Activated T-helper 1 cell treated with anti-CD3 and anti-CD28 coated beads, Interleukin-2, amount 50 U/mL, for 16 hours (primary cell): ENCODE measurements at places on chromosomes 12 and 14.

- DNase-seq = no peak
These were observed 184.3 kb upstream of the USP15 start for GRCh38 chr12:62075870-62076269.

GRCh38 chr14:43765474-43765873, 741.6 kb downstream of the FSCB start:
- no peak for DNase-seq

DNA sequence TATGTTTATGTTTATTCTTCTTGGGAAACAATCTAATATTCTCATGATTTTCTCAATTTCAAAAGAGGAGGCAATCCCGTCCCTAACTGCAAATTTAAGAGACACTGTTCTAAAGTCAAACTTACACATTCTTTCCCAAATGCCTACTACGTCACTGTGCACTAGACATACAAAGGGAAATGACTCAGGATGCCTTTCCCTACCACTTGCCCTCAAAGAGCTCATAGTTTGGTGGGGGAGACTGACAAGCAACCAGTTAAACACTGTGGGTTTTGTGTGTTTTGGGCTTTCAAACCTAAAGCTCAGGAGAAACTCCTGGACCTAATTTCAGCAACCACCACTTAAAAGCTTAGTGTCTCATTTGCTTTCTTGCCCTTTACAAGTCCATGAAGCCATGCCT, 58.4 kb downstream of the ATP2B1 start:
- DNase-seq = no peak

GRCh38 chr12:101287357-101287756, 7.5 kb downstream of the UTP20 start:
- no peak for DNase-seq

- DNase-seq = no peak
These were observed 3.3 kb downstream of the RAD52 start for GRCh38 chr12:946212-946611.

DNA sequence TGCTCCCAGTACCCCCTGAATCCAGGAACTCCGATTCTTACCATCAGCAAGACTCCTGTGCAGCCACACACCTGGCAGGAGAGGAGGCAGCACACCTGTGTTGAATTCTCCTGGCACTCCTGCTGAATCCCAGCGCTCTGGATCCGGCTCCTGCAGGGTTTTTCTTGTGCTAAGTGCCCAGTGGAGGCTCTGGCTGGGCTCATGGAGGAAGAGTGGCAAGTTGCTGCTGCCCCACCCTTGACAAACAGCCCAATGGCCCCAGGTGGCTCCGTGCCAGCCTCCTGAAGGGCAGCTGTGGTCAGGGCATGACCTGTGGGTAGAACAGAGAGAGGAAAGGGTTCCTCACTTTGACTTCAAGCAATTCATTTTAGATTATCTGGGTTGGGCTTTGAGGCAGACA, 20.0 kb downstream of the CRACR2A start:
- DNase-seq = no peak

DNA sequence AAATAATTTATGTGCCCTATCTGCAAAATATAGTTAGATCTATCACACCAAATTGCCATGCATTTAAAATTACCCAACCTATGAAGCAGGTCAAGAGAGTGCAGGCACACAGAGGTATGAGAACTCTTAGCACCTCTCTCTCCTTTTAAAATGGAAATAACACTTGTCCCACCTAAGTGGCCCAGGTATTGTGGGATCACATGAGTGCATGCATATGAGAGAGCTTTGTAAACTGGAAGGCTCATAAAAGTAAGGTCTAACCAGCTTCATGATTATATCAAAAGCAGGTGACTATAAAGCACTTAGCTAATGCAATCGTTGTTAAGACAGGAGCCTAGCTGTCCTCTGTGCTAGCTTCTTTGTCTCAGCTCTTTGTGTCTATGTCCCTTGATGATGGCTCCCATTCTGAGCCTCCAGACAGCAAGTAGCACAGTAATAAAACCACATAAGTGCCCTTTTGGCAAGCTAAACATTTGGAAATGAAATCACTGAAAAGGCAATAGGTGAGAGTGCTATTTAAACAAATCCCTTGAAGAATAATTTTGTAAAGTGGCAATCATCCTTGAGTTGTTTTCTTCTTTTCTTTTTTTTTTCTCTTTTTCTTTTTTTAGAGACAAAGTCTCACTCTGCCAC, 219.0 kb downstream of the NTF3 start:
- DNase-seq = no peak

DNA sequence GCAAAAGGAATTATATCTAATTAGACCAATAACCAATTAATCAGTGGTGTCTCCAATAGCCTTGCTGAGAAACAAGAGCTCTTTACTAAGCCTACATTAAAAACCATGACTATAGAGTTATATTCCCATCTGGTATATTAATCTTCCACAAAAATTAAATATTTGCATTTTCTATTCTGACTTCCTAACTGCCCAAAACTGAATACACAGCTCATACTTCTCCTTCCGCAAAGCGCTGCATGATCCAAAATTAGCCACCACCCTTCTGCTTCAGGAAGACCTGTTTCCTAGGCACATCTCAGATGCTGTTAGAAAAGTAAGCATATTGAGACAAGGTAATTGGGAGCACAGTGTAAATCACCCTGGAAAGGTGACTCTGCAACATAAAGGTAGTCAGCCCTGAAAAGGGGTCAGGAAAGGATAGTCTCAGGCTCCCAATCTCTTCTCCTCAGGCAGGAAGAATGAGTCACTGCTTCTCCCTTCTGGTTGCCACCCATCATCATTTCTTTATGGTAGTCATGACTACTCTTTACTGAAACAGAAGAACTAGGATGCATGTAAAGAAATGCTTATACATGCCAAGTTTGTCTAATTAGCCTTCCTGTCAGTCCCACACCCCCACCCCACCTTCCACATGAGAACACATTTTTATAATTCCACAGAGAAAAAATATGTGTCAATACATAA, 54.3 kb downstream of the PLCZ1 start:
- DNase-seq = no peak

- DNase-seq = no peak
These were observed 90.2 kb upstream of the HECTD1 start for GRCh38 chr14:31297701-31298344.

GRCh38 chr12:131758016-131758739, 47.3 kb downstream of the SFSWAP start:
- DNase-seq = no peak

- no peak for DNase-seq
These were observed 1.4 kb downstream of the EGLN3 start for GRCh38 chr14:33949411-33949893.

DNA sequence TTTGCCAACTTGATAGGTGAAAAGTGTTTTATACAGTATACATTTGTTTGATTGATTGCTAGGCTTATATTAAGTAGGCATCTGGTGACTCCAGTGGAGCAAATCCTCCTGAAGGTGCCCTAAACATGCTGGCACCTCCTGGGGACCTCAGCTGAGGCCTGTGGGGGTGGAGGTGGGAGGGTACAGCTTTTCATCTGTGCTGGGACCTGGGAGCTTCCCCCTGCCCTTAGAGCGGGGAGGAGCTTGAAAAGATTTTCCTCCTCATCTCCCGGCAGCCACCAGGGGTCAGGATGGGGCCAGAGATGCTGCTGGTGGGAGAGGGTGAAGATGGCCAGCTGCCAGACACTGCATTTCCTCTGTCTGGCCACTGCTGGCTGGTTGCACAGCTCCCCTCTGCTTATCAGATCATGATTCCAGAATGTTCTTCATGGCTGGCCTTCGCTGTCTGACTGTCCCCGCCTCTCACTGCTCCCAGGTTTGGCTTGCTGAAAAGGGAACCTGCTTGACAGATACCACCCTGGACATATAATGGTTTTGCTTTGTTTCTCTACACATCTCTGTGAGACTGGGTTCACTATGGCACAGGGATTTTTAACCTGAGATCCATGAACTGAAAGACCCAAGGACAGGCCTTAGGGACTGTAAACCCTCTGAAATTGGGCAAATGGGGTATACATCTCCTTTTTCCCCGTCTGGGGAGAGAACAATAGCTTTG, 10.5 kb upstream of the JPH4 start:
- peak; percentile 66 for DNase-seq

DNA sequence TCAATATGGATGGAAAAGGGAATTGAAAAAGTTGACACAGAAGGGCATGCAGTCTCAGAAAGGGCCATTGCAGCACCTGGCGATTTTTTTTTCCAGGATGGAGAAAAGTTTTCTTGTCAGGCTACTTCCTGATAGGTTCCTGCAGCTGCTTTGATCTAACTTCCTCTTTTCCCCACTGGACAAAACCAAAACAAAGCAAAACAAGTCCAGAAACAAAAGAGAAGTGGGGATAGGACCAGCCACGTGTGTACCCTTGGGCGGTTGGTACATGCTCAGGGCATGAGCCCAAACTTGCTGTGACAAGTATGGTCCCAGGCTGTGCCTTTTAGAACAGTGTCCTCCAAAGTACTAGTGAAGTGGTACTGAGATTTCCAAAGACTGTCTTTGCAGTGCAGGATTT, 89.8 kb downstream of the CHST11 start:
- DNase-seq = no peak

GRCh38 chr12:131002216-131002631, 48.5 kb downstream of the ADGRD1 start:
- DNase-seq = no peak

DNA sequence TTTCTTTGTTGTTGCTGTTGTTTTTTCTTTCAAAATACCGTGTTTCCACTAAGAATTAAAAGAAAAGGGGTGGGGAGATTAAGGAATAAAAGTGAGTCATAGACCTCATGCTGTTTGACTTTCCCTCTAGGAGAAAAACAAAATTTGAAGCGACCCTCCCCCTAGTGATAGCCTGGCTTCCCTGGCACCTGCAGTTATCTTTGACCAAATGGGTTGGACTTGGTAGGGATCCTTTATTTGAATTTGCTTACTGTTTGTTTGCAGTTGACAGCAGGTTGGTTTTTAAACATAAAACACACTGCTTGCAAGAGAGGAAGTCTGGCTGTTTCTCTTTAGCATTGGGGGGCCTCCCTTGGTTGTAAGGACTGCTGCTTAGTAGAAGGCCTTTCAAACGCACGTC, 14.0 kb downstream of the OTX2 start:
- DNase-seq = no peak

DNA sequence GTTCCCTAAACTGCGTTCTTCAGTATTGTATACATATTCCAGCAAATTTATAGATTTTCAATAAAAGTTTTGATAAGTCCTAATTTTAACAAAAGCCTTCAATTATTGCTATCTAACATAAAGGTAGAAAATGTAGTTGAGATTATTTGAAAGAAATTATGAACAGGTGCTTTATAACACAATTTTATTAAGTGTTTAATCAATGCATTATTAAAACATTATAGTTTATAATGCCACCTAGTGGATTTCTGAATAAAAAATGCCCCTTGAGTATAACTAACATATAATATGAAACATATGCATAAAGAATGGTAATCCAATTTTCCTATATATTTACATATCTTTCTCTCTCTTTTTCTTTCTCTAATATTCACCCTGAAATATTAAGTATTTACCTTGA, 515.3 kb downstream of the SLC6A15 start:
- DNase-seq = no peak

DNA sequence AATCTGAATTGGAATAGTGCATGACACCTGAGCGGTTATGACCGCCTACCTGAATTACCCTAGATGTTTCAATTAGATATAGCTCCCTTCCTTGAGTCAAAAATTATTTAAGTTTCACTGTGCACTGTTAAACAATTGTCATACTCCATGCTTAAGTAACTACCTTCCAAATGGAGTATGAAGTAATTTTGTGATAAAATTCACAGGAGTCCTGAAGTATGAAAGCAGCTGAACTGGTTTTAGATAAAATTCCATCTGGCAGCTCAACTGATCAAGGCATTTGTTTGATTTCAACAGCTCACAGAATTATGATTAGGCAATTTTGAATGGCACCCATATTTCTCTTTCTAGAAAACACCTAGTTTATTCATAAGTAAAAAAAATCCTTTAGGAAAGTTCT, 19.5 kb downstream of the PRICKLE1 start:
- no peak for DNase-seq

DNA sequence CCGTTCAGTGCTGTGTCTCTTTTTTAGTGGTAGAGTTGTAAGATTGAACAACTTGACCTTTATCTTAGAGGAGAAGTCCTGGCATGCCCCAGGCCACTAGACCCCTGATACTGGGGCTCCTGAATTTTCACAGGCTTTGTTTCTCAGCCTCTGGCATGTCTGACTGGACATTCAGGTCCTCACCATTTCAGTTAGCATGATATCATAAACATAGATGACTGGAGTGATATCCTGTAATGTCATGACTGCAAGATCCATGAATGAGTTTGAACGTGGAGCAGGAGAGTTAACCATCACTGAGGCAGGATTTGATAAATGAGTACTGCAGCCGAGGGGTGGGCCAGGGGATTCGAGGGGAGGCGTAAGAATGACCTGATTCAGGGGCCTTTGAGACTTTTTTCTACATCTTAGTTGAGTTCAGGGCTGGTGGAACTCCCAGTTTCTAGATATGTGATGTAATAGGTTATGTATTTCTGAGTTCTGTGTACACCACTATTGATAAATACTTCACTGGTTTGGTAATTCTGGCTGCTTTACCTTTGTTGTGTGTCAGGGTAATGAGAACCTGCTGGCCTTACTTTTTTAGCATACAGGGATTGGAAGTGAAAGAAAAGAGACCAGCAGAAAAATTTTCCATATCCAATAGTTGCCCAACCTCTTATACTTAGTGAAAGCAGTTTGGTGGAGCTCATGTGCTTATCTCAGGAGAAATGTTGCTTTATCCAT, 217.0 kb downstream of the SYNE2 start:
- DNase-seq = no peak

DNA sequence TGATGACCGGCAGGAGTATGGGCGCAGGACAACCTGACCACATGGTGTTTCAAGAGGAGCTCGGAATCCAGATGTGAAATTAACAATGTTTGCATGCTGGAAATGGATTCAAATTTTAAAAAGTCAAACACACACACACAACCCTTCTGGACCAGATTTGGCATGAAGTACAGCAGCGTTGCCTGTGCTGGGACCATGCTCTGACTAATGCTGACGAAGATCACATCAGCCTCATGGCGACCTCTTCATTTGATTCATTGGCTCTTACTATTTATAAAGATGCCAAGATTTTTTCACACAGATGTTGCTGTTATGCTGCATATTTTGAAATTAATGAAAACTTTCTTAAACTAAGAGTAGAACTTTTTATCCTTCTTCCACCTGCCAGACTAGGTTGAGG, 926.6 kb upstream of the TMEM132C start:
- no peak for DNase-seq

DNA sequence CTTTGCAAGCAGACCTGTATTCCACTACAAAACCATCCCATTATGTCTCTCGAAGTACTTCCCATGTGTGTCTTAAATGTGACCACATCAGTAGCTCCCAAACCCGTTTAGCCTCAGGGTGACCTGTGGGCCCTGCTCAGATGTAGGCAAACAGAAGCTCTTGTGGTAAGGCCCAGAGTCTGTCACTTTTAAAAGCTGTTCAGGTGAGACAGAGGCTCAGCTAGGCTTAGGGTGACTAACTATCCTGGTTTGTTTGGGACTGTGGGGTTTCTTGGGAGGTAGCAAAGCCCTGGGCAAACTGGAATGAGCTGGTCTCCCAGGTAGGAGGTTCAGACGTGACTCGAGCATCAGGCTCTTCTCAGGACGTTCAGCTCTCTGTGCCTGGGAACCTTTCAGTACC, 64.5 kb upstream of the VASH1 start:
- no peak for DNase-seq
